ENCODE measurements at places on chromosomes 1 and 21.
A peak's percentile ranks its signal among the peaks of the same experiment; 100 is the strongest.

DNA sequence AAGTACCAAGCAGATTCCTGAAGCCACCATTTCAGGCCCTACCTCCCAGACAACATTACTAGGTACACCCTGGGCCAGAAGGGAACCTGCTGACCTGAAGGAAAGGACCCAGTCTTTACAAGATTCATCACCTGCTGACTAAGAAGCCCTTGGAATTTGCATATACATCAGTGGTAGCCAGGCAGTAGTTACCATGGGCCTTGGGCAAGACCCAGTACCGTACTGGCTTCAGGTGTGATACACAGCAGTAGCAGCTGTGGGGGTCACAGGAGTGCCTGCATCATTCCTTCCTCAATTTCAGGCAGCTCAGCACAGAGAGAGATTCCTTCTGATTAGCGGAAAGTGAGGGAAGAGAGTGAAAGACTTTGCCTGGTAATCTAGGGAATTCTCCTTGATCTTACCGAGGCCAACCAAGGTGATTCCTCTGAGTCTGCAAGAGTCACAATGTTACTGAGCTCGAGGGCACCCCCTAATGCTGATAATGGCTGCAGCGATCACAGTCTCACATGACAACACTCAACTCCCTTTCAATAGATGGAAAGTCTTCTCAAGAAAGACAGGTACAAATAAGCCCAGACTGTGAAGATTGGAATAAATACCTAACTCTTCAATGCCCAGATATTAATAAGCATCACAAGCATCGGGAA, 22.0 kb upstream of the UHMK1 start:
- no peak for DNase-seq

- no peak for DNase-seq
Measured at GRCh38 chr1:178335426-178335825, 161.3 kb downstream of the CLEC20A start.

DNA sequence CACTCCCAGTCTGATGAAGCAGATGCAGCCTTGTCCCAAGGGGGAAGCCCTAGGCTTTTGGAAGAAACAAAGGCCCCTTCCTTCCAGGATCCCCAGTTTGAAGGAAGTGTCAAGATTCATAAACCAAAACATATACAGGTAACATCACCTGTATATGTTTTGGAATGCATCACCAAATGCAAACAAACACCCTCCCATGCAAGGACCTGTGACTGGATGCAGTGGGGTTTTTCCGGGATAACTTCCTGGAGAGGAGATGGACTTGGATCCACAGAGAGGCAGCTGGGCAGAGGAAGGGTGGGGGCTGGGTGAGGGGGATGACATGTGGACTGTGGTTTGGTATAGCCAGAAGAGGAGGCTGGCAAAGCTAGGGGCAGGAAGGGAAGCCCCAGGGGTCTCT, 1.5 kb upstream of the PLA2G2F start:
- no peak for DNase-seq

DNA sequence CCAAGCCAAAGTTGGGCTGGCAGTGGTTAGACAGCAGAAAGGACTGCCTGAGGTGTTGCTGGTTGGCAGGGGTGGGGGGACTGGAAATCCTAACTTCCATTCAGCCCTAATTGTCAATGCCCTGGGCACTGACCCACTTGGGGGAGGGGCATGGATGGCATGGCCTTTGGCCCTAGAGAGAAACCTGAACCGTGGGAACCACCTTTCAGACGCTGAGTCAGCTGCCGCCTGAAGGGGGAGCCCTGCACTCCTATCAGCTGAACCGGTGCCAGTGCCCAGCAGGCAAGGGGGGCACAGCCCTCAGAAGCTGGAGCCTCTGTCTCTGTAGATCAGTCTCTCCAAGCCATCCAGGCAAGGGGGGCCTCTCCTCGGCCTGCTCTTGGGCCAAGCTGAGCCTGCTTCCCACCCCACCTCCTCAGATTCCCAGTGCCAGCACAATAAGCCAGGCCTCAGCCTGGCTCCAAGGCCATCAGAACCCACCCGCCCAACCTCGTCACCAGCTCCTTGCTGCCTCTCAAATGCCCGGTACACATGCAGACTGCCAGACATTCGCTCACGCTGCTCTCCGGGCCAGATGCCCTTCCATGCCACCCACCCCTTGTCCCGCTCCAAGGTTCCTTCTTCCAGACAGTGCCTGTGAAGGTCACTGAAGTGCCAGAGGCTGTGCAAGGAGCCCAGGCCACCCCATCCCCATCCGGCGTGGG, 11.6 kb downstream of the TINAGL1 start:
- peak; percentile 24 for DNase-seq

DNA sequence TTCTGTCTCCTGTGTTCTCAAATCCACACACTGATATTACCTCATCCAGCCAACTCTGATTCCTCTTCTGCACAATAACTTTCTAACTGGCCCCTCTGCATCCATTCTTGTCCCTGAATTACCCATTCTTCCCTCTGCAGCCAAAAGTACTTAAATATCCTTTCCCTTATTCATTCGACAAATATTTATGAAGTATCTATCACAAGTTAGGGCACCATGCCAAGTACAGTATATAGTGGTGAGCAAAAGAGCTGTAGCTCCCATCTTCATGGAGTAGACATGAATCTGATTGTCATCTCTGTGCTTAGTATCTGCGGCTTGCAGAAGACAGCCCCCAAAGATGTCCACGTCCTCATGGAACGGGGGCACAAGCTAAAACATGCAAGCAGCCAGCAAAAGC, 316.8 kb downstream of the SETD4 start:
- DNase-seq = no peak

GRCh38 chr1:45952072-45952471, 148.7 kb downstream of the MAST2 start:
- no peak for DNase-seq

DNA sequence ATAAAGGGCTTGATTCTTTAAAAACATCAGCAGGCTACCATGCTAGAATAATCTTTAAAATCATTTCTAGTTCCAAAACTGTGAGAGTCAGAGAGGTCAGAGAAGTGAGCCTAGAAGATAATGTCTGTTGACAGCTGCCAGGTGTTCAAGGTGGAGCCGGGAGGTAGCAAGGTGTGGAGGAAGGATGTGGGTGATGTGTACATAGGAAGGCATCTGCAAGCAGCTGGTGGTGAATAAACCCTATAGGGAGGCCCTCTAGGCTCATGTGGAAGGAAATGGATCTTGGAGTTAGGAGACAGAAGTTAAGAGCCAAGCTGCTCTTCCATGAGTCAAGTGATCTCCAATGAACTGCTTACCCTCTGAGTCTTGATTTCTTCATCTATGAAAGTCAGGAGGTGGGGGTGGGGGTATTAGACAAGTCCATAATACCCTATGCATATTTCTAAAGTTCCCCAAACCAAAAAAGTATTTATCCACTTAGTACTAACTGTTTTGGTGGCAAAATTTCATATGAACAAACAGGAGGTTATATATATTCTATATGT, 266.3 kb downstream of the RHOU start:
- no peak for DNase-seq

DNA sequence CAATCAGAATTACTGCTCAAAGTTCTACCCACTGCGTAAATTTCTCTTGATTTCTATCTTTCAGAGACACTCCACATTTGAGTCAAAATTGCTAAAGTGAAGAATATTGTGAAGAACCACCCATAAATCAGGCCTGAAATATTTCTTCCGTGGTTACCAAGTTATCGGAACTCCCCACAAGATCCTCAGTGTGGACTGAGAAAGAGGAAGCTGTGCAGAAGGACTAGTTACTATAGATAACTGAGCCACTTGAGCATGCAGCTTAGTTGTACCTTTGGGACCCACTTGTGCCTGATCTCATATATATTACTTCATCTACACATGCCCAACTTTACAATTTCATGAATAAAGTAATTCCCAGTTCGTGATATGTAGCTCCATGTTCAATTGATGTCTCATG, 18.4 kb downstream of the RWDD3 start:
- DNase-seq = no peak

DNA sequence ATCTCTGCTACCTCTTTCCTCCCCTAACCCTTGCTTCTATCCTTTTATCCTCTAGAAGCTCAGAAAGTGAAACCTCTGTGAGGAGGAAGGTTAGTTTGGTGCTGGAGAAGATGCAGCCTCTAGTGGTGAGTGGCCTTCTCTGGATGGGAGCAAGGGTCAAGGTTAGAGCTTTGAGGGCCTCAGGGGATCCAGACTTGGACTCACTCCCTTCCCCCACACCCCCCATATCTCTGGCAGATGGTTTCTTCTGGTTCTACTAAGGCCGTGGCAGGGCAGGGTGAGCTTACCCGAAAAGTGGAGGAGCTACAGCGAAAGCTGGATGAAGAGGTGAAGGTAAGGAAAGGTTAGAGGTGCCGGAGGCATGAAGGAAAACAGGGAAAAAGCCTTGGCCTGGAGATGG, 9.2 kb downstream of the CGN start:
- DNase-seq = no peak

Measured in CD4-positive, alpha-beta T cell treated with Interleukin-4 for 4 hours (primary cell).